SJSA1 (cell line): ENCODE measurements at places on chromosomes 12 and 14. TPM values are rescaled to one million over a fixed set of nuclear protein-coding genes. Genes with fewer than 3 reads are reported as not detected.

- H3K36me3 ChIP-seq = no peaks in the 10 kb centered on the region
- H3K27ac ChIP-seq = no peak overlapping the region
- no peaks in the 10 kb centered on the region for H3K27me3 ChIP-seq
- H3K4me3 ChIP-seq = no peak overlapping the region
- H3K4me1 ChIP-seq = no peaks in the 10 kb centered on the region
Measured at GRCh38 chr12:115528466-115528865, 749.0 kb downstream of the MED13L start.

- H3K4me3 ChIP-seq = no peak overlapping the region
- no peak overlapping the region for H3K27ac ChIP-seq
- DNase-seq = no peak
- H3K4me1 ChIP-seq = no peaks in the 10 kb centered on the region
Measured at GRCh38 chr12:74283646-74284045, 254.0 kb upstream of the ATXN7L3B start.

DNA sequence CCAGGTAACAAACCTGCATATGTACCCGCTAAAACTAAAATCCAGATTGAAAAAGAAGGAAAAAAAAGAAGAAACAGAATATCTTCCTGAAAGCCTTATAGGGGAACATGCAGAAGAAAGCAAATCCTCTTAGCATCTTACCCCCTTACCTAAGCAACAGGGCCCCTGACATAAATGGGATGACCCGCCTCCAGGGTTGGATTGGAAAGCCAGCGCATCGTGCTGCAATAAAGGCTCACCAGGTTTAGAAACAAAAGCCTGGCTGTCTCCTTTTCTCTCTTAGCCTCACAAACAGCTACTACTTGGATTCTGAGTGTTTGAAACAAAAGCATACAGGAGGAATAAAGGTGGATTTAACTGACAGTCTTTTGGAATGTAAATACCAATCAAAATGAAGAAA lies 13.8 kb upstream of the ADCK1 start:
- no peak for DNase-seq
- no peak overlapping the region for H3K27ac ChIP-seq
- no peak overlapping the region for H3K4me3 ChIP-seq
- no peaks in the 10 kb centered on the region for H3K27me3 ChIP-seq
- H3K36me3 ChIP-seq = no peaks in the 10 kb centered on the region

GRCh38 chr14:102770147-102771123 lies 6.8 kb upstream of the TRAF3 start:
- H3K4me1 ChIP-seq = peaks cover 6% of the 10 kb centered on the region
- no peaks in the 10 kb centered on the region for H3K27me3 ChIP-seq
- DNase-seq = no peak
- H3K27ac ChIP-seq = no peak overlapping the region
- no peaks in the 10 kb centered on the region for H3K36me3 ChIP-seq
- H3K4me3 ChIP-seq = no peak overlapping the region

DNA sequence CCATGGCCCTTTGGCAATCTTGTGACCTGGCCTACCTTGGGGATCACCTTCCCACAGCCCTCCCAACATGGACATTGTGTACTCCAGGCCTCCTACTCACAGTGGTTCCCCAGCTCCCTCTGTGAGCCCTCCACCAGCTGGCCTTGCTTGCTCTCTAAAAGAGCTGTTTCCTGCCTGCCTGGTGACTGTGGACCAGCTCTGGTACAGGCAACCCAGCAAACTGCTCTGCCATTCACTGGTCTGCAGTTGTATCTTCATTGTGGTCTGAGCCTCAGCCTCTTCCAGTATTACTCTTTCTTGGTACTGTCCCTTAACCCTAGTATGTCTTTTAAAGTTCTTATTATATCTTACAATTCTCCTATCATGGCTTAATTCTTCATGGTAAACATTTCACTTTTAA lies 236.2 kb downstream of the KTN1 start:
- DNase-seq = no peak
- H3K27ac ChIP-seq = no peak overlapping the region
- no peak overlapping the region for H3K4me3 ChIP-seq
- no peaks in the 10 kb centered on the region for H3K27me3 ChIP-seq
- peaks cover 11% of the 10 kb centered on the region for H3K4me1 ChIP-seq

DNA sequence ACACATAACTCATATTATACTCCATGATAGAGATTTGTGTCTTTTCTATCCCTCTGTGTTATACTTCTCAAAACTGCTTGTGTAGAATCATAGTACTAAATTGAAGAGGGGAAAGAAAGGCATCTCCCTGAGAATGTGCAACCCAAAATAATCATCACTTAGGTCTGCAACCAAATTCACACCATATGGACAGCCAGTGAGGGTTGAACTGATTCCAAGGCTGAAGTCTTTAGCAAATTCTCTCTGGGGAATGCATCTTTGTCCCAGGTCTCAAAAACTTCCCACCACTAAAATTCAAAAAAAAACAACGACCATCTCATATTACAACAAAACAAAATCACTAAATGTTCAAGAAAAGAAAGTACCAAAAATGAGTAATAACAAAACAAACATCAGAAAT lies 11.0 kb downstream of the ZFC3H1 start:
- peaks cover 95% of the 10 kb centered on the region for H3K36me3 ChIP-seq
- DNase-seq = no peak
- no peak overlapping the region for H3K27ac ChIP-seq

DNA sequence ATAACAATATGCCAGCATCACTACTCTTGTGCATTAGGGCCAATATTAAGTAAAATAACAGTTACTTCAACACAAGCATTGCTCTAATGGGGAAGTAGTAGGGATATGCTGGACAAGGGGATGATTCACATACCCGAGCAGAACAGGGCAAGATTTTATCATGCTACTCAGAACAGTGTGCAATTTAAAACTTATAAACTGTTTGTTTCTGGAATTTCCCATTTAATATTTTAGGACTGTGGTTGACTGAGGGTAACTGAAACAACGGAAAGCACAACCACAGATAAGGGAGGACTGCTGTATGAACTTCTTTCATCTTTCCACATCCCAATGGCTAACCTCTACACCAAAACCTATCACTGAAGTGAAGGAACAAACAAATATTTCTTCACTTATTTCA lies 36.8 kb downstream of the SARNP start:
- H3K4me1 ChIP-seq = peaks cover 5% of the 10 kb centered on the region; the same call in 1 of the 2 replicates
- no peak overlapping the region for H3K27ac ChIP-seq
- peaks cover 88% of the 10 kb centered on the region for H3K36me3 ChIP-seq
- no peaks in the 10 kb centered on the region for H3K27me3 ChIP-seq
- no peak for DNase-seq

DNA sequence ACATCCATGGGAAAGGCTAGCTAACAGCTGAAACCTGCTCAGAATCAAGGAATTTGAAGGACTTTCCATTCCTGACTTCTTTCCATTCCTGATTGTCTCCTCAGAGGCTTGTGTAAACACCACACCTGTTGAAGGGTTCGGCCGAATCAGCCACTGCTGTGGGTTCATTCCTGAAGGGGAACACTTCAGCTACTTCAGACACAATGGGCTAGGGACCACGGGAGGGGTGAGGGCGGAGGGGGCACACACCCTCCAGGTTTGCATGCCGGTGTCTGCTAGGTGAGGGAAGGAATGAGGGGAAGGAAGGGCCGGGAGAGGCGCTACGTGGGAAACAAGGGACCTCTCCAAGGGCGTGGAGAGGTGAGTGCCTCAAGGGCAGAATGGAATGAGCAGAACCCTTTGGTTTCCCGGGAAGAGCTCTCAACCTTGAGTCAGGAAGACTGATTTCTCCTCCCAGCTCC lies 1.3 kb downstream of the GPRC5A start:
- no peak for DNase-seq
- no peaks in the 10 kb centered on the region for H3K27me3 ChIP-seq
- H3K4me1 ChIP-seq = peaks cover 32% of the 10 kb centered on the region
- H3K27ac ChIP-seq = no peak overlapping the region
- H3K36me3 ChIP-seq = no peaks in the 10 kb centered on the region

DNA sequence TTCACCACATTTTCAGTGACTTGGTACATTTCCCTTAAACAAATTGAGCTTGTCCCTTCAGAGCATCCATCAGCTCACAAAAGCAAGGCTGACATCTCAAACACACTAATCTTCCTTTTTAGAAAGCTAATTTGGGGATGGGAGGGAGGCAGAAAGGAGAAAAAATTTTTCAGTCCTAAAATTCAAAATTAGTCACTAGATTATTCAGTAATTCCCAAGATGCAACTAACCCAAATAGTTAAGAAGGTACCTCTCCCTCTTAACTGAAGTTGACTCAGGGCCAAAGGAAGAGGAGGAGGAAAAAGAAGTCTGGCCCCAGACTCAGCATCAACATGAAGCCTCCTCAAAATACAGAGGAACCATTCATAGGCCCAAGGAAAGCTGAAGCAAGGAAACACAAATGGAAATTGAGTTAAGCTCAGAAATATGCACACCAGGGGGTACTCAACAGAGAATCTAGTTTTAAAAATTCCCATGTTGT lies 21.7 kb downstream of the CBX5 start:
- peak overlapping the region; percentile 92 for H3K27ac ChIP-seq
- no peak for DNase-seq
- no peaks in the 10 kb centered on the region for H3K27me3 ChIP-seq
- H3K4me1 ChIP-seq = peaks cover 47% of the 10 kb centered on the region

DNA sequence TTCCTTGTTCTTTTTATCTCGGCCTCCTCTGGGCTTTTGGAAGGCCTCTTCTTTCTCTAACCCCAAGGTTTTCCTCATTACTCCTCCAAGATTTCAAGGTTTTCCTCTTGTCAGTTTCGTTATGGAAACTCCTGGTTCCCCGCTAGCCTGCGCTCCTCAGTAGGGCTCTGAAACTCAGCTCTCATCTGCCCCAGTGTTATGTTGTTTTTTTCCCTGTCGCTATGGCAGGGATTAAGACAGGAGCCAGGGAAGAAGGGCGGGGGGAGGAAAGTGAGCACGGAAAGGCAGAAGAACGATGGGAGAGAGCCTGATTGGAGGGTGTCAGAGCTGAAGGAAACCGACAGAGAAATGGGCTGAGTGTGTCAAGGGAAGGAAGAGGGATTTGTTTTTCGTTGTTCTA lies 26.5 kb upstream of the JDP2 start:
- H3K27me3 ChIP-seq = no peaks in the 10 kb centered on the region
- no peak for DNase-seq
- no peak overlapping the region for H3K4me3 ChIP-seq
- H3K36me3 ChIP-seq = no peaks in the 10 kb centered on the region

- peaks cover 10% of the 10 kb centered on the region for H3K4me1 ChIP-seq
- H3K36me3 ChIP-seq = peaks cover 18% of the 10 kb centered on the region
- peak; percentile 88 for DNase-seq
- no peak overlapping the region for H3K4me3 ChIP-seq
Measured at GRCh38 chr14:101072945-101073597, 169.5 kb upstream of the RTL1 start.

- H3K27ac ChIP-seq = no peak overlapping the region
- H3K4me1 ChIP-seq = no peaks in the 10 kb centered on the region
- H3K4me3 ChIP-seq = no peak overlapping the region
- H3K36me3 ChIP-seq = no peaks in the 10 kb centered on the region
- DNase-seq = no peak
Measured at GRCh38 chr12:77540097-77540496, 290.6 kb upstream of the NAV3 start.

DNA sequence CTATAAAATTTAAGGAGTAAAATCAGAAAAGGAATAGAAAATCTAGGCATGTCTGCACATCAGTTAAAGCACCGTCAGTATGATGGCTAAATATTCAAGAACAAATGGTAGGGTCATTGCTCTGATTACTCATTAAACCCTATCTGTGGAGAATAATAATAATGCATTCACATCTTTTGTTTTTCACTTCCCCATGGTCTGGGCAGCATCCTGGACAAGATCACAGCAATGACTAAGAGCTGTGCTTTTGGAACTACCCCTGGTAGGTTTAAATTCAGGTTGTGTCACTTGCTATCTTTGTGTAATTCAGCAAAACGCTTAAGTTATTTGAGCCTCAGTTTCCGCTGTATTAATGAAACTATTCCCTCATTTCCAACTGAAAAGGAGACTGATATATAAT lies 33.1 kb downstream of the C12orf42 start:
- H3K27me3 ChIP-seq = no peaks in the 10 kb centered on the region; the same call in 1 of the 2 replicates
- H3K36me3 ChIP-seq = no peaks in the 10 kb centered on the region
- no peaks in the 10 kb centered on the region for H3K4me1 ChIP-seq
- no peak overlapping the region for H3K27ac ChIP-seq
- no peak for DNase-seq
- no peak overlapping the region for H3K4me3 ChIP-seq

GRCh38 chr12:27398466-27398865 lies 48.1 kb upstream of the SMCO2 start:
- H3K27me3 ChIP-seq = no peaks in the 10 kb centered on the region
- DNase-seq = no peak
- no peak overlapping the region for H3K27ac ChIP-seq
- H3K4me3 ChIP-seq = no peak overlapping the region
- peaks cover 9% of the 10 kb centered on the region for H3K36me3 ChIP-seq

DNA sequence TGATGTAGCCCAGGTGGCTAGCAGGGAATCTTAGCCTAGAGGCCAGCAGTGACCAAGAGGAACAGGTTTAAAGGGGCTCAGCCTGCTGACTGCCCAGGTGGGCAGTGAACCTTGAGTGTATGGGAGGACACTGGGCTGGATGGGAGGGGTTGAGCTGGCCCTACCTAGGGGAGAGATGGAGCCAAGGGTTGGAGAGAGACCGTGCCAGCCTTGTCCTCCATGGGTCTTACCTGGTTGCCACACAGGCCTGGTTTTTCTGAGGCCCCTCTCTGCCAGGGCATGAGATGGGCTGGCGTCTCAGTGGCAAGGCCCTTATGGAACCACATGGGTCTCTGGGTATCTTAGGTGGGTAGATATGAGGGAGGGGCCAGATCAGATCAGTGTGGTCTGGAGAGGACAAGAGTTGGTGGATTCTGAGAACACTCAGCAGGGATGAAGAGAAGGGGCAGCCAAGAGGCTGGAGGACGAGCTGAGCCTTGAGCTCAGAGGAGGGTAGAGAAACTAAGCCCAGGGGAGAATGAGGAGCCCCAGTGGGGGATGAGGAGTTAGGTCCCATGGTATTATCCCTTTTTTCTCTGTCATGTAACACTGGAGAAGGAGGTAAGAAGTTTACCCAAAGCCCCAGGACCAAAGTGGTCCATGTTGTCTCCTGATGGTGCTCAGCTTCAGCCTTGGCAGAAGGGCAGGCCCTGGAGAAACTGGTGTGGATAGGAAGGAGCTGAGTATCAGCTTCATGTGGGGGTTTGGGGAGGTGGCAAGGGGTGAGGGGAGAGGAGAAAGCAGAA lies 3.7 kb downstream of the GZMB start:
- H3K36me3 ChIP-seq = no peaks in the 10 kb centered on the region
- no peaks in the 10 kb centered on the region for H3K27me3 ChIP-seq
- no peak for DNase-seq
- no peak overlapping the region for H3K27ac ChIP-seq
- H3K4me1 ChIP-seq = no peaks in the 10 kb centered on the region
- no peak overlapping the region for H3K4me3 ChIP-seq

- peaks cover 90% of the 10 kb centered on the region for H3K36me3 ChIP-seq
- DNase-seq = no peak
- H3K4me1 ChIP-seq = peaks cover 13% of the 10 kb centered on the region
- H3K4me3 ChIP-seq = no peak overlapping the region
- H3K27ac ChIP-seq = no peak overlapping the region
Measured at GRCh38 chr14:103337794-103338193, 3.8 kb downstream of the EIF5 start.

RPS6KL1 gene
- total RNA-seq = not detected in 2 replicates

LMO3 gene
- not detected in 2 replicates for total RNA-seq

KHNYN gene
- total RNA-seq = 12.5 and 25.1 TPM in 2 replicates

KCNC2 gene
- not detected in 2 replicates for total RNA-seq
